ENCODE measurements at places on chromosomes 7 and 10.

DNA sequence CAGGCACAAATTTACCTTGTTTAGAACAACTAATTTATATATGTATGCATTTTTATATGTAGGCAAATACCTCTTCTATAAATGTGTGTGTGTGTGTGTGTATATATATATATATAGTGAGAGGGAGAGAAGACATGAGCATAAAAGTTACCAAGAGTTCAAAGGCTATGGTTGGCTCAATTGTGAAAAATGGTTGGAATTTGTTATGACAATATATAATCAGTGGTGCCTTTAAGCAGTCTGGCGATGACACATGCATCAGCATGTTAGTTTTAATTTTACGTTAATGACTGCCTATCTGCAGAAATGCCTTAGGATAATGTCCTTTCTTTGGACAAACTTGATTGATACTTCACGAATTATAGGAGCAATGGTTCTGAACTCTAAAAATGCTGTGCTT is 980.8 kb upstream of the LRRTM3 start:
- DNase-seq: no peak

- DNase-seq: no peak
Observed at GRCh38 chr10:71646592-71647292, 72.8 kb downstream of the C10orf105 start.

- peak; percentile 68 for DNase-seq
Observed at GRCh38 chr10:98338318-98338717, 70.3 kb upstream of the LOXL4 start.

DNA sequence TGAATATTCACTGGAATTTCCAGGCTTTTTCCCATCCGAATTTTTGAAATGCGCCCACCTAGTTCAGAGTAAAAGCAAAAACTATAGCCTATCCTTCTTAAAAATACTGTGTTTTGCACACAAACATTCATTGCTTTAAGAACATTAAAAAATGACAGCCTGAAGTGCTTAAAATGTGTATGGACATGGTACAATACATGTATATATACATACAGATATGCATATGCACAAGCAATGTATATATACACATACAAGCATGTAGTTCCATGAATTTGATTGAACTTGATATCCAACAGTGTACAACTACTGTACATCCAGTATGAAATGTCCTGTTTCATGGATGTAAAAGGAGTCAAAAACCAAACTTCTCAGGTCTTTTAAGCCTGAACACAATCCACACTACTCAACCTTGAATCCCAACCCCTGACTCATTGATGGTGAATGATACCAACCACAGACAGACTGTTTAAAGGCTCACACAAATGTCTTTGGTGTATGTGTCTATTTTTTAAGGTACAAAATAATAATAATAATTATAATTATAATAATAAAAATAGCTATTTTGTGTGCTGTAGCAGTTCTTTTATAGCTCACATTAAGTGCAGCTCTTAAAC is 14.8 kb downstream of the INHBA start:
- no peak for DNase-seq

GRCh38 chr10:74056050-74056818 is 58.3 kb downstream of the VCL start:
- no peak for DNase-seq

- no peak for DNase-seq
Observed at GRCh38 chr7:32025381-32026082, 44.7 kb downstream of the PDE1C start.

DNA sequence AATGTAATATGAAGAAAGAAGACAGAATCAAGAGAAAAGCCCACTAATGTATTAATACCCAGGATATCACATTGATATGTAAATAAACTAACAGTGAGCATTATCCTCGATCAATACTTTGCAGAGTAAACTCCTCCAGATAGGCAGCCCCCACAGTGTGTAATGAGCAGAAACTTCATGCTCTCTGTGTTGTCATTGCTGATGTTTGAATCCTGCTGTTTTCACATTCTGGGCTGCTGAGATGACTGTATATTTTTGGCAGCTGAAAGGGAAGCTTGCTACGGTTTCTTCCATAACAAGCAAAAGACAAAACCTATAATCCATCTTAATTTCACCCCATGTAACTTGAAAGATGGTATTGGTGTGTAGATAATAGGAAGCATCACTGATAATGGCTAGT is 15.3 kb upstream of the THSD7A start:
- DNase-seq: no peak

DNA sequence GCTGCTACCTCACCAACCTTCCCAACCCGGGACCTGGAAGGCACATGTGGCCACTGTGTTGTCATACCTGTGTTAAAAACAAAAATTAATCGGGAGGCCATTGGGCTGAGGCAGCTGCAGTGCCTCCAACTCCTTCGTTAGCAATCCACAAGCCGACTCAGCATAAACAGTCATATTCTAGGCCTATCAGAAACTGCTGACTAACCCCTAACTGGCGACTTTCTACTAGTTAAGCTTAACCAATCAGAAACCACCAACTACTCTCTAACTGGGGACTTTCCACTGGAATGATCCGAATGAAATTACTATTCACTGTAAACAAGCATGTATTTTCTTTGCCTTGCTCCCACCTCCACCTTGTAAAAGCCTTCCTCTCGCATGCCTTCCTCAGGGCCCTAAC is 14.1 kb upstream of the TMEM72 start:
- no peak for DNase-seq

DNA sequence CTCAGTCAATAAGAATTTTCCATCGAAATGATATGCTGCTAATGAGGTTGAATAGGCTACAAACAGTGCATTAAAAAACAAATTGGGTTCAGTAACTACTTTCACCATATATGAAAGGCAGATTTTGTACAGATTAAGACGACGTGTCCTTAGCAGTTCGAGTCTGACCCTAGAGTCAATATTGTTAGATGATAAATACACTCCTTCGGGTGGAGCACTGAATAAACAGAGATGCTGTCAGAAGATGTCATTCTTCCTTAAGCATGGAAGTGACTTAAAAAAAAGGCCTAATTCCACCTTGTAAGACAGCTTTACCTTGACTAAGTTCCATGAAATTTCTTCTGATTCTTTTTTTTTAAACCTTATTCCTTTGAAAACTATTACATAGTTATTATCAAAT is 5.8 kb upstream of the AGR2 start:
- DNase-seq: no peak
